ENCODE measurements at places on chromosomes 5 and 9. TPM values are rescaled to one million over a fixed set of nuclear protein-coding genes. Genes with fewer than 3 reads are reported as not detected.

DNA sequence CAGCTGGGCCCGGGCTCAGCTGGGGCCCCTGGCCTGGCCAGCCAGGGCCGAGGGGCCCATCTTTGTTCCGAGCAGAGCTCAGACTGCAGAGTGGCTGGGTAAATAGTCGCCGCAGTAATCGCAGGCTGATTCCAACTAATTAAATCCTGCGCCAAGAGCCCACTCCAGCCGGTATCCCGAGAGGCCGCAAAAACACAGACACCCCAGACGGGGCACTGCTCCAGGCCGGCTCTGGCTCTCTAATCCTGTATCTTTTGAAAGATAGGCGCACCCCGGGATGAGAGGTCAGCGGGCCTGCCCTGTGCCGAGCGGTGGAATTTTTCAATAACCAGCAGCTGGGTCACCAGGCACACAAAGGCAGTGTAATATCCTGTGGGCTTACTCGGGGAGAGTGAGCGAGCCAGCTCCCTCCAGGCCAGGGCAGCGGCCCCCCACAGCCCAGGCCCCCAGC, 57.7 kb downstream of the LMX1B start:
- no peak for DNase-seq

HK3 gene
- 0.43 TPM for total RNA-seq

DNA sequence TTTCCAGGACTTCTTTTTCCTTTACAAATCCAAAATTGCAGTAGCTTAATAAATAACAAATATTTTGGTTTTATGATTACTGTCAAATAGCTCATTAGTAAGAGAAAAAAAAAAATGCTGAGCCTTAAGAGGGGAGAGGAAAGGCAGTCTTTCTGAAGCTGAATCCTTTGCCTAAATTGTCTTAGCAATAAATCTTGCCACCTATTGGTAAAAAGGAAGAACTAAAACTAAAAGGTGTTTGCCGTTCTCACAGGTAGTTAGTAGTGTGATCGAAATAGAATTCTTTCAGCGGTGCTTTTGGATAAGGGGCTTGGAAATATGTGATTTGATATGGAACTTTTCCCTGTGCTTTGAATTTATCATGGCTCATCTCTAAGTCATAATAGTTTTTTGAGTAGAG, 31.2 kb downstream of the PIK3R1 start:
- DNase-seq = no peak

DNA sequence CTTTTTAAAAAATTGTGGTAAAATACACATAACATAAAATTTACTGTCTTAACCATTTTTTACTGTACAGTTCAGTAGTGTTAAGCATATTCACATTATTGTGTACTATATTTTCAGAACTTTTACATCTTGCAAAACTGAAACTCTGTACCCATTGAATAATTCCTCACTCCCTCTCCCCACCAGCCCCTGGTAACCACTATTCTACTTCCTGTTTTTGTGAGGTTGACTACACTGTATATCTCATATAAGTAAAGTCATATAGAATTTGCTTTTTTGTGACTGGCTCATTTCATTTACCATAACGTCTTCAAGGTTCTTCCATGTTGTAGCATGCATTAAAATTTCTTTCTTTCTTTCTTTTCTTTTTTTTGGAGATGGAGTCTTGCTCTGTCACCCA, 87.0 kb downstream of the LNPEP start:
- DNase-seq = no peak

GRCh38 chr9:117418111-117418510, 3.3 kb upstream of the ASTN2 start:
- DNase-seq = no peak

DNA sequence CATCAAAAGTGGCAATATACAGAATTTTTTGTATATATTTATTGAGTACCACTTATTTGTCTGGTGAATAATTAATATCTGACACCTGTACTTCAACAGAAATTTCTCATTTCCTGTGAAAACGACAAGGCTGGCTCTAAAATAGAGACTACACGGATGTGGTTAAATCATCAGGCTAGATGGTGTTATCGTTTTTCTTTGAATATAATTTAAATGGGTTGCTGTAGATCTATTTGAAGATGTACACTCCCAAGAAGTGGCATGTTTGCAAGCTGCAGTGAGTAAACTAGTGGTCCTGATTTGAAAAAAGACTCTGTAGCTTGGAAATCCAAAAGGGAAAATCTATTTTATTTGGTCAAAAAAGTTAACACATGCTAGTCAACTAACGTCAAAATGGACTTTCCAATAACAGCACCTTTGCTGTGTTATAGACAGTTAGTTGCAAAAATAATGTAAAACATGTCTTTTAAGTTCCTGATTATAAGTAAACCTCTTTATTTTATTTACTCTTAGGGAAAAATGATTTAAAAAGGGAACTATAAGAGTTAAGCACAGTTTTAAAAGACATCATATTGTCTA, 13.8 kb downstream of the ST8SIA4 start:
- no peak for DNase-seq

- DNase-seq = no peak
These were observed 128.0 kb downstream of the NPR3 start for GRCh38 chr5:32839106-32839505.

DNA sequence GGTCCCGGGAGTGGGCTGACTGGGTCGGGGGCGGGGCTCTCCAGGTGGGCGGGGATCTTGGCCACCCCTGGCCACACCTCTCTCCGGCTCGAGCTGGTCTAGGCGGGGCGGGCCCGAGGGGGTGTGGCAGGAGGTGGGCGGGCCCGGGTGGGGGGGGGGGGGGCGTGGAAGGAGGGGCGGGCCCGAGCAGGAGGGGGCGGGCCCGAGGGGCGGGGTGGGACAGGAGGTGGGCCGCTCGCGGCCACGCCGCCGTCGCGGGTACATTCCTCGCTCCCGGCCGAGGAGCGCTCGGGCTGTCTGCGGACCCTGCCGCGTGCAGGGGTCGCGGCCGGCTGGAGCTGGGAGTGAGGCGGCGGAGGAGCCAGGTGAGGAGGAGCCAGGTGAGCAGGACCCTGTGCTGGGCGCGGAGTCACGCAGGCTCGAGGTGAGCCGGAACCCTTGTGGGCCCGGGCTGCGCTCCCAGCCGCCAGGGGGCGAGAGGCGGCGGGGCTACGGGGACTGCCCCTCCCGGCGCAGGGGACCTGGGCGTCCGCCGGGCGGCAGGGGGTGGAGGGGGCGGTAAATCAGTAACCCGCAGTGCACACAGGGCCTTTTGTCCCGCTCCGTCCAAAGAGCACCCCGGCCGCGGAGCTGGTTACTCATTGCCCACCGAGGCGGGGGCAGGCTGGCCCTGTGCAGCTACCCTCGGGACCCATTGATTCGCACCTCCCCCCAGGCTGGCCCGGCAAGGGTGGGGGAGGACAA, at the start of gene FGFR4:
Gene FGFR4 (plus strand): TSS at position 262 of the 744 bp plus-strand sequence. CDS start 2,688 bp downstream, outside the sequence.
- peak; percentile 27 for DNase-seq

FAXDC2 gene
- total RNA-seq = 0.52 TPM

DNA sequence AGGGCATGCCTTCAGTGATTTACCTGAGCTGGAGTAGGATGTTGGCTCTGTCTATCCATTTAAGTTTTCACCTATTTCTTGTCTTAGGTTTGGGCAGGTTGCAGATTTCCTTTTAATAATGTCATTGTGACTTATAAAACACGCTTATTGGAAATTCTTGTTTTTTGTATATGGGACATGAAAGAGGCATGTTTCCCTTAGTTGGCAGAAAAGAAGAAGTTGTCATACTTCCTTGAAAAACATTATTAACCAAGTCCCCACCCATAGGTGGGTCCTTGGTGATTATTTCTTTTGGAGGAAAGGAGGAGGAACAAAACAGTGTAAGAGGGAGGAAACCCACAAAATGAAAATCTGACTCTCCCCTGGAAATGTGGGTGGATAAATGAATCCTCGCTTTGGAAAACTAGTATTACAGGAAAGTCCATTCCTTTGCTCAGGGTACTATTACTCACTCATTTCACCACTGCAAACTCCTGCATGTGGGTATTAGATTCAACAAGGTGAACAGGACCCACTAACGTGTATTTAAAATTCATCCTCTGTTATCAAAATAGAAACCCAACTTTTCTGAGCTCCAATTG, 9.3 kb downstream of the CER1 start:
- no peak for DNase-seq

RAB3C gene
- not detected for total RNA-seq

GRCh38 chr5:93874491-93874890, 133.1 kb upstream of the POU5F2 start:
- DNase-seq = no peak

- no peak for DNase-seq
These were observed 516.1 kb downstream of the NTRK2 start for GRCh38 chr9:85185486-85186217.

ZBTB26 gene
- 2.9 TPM for total RNA-seq

GRCh38 chr5:80592105-80592504, 22.0 kb upstream of the ANKRD34B start:
- peak; percentile 32 for DNase-seq

HTR4 gene
- not detected for total RNA-seq

DNA sequence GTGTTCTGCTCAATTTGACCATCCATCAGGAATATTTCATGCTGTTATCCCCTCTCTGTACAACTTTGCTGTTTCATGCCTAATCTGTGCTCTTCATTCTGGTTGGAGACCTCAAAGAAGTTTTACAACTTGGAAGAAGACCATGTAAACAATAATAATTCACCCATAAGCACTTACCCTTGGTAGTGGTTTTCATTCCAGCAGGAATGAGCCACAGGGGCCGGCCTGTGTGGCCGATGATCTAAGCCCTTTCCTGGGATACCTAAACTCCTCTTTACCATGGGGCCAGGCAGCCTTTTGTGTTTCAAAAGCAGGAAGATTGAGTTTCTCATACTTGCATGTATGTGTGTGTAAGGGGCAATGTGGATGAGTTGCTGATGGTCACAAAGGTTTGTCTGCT, 165.0 kb downstream of the FGF1 start:
- no peak for DNase-seq

TMEM252 gene
- not detected for total RNA-seq

DNA sequence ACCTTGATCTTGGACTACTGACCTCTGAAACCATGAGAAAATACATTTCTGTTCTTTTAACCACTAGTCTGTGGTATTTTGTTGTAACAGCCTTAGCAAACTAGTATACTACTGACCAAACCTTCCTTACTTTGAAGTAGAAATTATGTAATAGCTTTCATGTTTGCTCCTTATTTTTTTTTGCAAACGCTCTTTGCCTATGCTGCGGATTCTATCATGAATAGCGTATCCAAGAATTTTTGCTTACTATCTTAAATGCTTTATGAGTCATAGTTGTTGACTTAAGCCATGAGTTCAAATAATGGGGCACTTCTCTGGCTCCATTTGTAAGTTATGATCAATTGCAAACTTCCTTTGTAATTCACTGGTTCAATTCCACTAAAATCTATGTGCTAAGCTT, 154.8 kb upstream of the CYLC2 start:
- DNase-seq = no peak

FBP2 gene
- total RNA-seq = not detected

DNA sequence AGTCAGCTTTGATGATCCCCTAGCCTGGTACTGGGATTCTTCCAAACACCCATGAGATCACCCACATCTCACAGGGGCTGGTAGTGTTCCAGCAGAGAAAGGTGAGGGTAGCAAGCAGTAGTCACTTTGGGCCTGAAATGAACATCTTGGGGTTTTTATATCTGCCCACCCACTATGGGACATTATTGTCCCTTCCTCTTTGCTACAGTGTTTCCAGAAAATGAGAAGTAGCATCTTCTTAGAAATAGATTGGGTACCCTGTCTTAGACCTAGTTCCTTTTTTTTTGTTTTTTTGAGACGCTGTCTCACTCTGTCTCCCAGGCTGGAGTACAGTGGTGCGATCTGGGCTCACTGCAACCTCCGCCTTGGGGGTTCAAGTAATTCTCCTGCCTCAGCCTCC, 249.2 kb upstream of the ANKRD55 start:
- DNase-seq = no peak

LHX6 gene
- total RNA-seq = not detected

DNA sequence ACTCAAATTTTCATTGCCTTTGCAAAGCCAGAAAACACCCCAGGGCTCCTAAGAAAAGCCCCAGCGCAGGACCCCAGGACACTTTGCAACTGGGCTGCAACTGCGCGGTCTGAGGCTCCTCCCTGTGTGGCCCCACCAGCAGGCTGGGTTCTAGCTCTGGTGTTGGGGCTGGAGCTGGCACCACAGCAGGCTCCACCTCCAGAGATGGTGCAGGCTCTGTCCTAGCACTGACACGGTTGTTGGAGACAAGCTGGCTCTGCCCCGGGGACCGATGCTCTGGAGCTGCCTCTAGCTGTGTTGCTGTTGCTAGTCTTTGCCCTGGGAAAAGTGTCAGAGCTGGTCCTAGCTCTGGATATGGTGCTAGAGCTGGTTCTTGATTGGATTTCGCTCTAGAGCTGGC, 13.6 kb downstream of the LCN10 start:
- DNase-seq = no peak

DNA sequence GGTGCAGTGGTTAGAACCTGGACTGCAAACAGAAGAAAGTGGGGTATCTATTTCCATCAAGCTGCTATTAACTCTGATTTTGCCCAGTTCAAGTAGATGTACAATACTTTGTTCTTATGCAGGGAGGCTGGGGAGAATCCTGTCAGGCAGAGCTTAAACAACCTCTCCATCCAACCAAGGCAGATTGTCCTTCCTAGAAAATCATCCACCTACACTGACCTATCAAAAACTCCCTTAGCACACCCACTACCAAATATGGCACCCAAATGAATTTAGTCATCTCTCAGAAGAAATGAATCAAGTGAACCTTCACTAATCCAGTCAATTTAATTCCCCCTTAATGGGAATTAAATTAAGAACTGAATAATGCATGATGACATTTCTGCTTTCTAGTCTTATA, 18.4 kb upstream of the HEMGN start:
- no peak for DNase-seq

DNA sequence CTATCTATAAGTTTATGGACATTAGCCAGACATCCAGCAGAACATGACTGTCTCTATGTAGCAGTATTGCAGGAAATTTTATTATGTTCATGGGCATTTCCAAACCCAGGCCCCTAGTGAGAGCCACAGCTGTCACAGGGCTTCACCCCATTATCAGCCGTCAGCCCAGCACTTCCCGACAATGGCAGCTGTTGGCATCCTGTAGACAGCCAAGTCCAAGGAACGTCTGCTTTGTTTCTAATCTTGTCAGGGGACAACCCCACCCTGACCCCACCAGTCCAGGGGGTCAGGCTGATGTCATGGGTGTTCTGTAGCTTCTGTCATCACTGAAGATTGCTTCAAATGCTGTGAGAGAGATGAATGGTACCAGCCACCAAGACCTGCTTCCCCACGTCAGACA, 565.3 kb upstream of the BRINP1 start:
- no peak for DNase-seq

DNA sequence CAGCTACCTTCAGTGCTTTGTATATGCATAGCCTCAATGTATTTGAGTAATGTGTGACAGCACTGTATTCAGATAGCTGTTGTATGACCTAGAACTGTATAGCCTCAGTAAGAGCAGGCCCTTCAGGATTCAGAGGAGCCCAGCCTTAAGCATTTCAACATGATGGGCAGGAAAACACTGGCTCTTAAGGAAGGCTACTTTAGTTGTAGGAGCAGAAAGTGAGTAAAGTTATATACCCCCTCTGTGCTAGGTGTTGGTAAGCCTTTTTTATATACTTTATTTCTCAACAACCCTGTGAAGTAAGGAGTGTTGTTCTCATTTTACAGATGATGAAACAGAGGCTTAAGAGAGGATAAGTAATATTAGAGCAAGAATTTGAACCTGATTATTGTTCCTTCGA, 1.5 kb upstream of the GPR21 start:
- no peak for DNase-seq
